ENCODE measurements at places on chromosomes 12 and 14. TPM values are rescaled to one million over a fixed set of nuclear protein-coding genes. Genes with fewer than 3 reads are reported as not detected.

DNA sequence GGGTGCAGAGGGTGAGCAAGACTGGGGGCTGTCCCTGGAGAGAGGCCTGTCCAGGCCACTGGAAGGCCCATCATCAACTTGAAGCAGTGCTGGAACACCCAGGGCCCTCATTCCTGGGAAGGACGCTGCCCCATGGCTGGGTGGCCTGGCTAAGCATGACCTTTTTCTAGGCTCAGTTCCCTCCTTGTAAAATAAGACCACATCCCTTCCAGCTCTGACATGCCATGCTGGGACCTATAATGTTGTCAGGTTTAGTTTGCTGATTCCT, 62.8 kb downstream of the SYNE3 start:
- DNase-seq: no peak

- DNase-seq: no peak
Observed at GRCh38 chr12:123064366-123064765, 83.9 kb downstream of the ARL6IP4 start.

- DNase-seq: no peak
Observed at GRCh38 chr12:43132291-43132690, 419.7 kb downstream of the ADAMTS20 start.

DNA sequence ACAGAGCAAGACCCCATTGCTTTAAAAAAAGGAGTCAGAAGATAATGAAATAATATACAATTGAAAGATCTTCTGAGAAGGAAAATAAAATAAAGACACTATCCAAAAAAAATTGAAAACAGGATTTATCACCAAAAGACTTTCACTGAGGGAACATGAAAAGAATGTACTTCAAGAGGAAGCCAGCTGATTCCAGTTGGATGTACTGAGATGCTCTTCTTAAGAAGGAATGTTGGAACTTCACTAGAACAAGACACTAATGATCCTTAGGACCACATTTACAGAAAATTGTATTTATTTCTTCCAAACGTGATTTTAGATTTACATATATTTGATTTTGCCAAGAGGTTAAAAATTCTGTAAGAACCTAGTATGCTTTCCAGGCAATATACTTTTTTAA, 65.6 kb upstream of the CNOT2 start:
- DNase-seq: no peak

Gene CEP170B
- total RNA-seq: 4.6 TPM
